ENCODE measurements at places on chromosomes 13 and 19.

DNA sequence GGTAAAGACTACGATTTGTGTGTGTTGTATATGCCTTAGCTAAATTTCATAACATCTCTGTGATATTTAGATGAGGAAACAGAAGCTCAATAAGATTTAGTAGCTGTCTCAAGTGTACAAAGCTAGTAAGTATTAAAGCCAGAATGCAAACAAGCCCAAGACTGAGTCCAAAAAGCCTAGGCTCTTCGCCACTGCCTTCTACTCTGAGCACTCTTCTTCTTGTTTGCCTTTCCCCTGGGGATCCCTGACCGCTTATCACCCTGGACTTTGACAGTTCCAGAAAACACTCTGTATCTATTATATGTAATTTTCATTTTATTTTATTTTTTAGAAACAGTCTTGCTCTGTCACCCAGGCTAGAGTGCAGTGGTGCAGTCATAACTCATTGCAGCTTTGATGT is 5.8 kb downstream of the TM9SF2 start:
- DNase-seq: no peak

DNA sequence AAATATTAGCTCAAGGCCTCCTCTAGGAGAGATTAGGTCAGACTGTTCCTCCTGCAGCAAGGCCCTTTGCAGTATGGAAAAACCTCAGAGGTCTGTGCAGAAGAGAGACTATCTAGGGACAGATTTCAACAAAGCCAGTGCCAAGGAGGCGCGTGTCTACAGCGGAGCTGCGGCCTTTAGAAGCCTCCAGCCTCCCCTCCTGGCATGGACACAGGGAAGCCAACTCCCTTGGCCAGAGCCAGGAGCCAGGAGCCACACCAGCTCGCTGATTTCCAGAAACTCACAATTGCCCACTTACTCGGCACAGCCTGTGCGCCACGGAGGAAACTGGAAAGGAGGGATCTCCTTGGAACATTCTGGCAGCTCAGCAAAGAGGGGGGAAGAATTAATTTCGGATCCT is 63.4 kb downstream of the INSR start:
- DNase-seq: no peak

DNA sequence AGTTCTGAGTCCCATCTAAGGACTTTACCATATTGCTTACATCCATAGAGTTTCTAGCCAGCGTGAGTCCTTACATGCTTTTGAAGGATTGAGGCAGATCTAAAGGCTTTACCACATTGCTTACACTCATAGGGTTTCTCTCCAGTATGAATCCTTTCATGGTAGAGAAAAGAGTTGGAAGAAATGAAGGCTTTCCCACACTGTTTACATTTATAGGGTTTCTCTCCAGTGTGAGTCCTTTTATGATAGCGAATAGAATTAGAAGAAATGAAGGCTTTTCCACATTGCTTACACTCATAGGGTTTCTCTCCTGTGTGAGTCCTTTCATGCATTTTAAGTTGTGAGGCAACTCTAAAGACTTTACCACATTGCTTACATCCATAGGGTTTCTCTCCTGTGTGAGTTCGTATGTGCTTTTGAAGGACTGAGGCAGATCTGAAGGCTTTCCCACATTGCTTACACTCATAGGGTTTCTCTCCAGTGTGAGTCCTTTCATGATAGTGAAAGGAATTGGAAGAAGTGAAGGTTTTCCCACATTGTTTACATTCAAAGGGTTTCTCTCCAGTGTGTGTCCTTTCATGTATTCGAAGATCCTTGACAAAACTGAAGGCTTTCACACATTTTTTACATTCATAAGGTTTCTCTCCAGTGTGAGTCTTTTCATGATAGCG is 8.4 kb upstream of the ZNF433 start:
- DNase-seq: no peak

DNA sequence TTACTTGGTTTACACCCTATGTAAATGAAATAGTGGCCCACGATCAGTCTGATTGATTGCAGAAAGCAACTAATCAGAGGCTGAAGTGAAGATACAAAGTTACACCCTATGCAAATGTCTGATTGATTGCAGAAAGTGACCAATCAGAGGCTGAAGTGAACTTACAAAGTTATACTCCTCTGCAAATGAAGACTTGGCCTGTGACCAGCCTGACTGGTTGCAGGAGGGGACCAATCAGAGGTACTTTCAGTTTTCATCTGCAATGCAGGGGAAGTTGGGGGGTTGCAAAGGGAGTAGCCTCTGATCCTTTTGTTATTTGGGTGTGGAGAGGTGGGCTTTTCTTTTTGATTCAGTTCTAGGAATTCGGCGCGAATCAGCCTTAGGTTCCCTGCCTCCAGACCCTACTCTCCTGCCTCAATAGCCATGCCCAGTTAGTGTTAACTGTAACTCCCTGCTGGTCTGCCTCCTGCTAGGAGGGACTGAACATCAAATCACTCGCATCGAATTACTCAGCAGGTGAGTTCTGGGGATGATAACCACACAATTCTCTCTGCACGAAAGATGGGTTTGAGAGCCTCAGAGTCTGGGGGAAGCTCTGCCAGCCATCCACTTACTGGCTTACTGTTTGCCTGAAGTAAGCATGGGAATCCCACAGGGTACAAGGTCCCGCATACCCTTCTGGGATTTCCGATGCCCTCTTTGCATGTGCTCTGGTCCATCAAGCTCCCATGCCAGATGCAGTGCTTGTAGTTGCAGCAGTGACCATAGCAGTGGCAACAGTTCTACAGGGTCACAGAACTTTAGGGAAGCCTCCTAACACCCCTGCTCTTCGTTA is 7.5 kb downstream of the ARL11 start:
- DNase-seq: no peak

GRCh38 chr13:100461309-100462030 is 127.1 kb downstream of the GGACT start:
- DNase-seq: no peak

DNA sequence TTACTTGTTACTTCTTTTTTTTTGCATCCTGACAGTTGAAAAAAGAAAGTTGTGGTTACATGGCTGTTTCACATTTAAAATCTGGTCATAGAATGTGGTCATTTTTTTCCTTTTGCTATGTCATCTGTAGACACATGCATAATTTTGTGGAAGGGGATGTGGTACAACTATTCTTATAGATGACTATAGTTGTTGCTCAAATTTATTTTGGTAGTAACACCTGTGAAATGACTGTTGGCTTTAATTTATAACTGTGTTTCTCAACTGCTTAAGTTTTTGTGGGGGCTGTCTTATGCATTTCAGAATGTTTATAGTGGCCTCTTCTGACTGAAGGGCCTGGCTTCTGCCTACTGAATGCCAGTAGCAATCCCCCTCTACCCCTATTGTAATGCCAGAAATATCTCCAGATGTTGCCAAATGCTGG is 130.5 kb downstream of the PAN3 start:
- DNase-seq: no peak

GRCh38 chr13:110559429-110559943 is 2.0 kb downstream of the RAB20 start:
- no peak for DNase-seq

DNA sequence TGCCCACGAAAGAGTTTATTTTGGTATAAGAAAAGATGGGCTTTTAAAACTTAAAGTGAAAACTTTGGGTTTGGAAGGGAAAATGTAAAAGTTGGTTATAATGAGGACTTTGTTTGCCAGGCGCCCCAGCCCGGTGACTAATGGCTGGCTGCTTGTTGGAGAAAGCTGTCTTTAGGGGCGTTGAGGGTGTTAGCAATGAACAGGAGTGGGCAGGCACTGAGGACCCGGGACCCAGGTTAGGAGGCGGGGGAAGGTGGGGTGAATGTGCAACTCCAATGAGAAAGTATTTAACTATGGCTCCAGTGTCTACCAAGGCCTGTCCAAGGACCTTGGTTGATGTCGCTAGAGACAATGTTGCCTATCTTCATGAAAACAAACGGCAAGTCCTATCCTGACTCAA is 118.6 kb downstream of the ZNF536 start:
- no peak for DNase-seq

DNA sequence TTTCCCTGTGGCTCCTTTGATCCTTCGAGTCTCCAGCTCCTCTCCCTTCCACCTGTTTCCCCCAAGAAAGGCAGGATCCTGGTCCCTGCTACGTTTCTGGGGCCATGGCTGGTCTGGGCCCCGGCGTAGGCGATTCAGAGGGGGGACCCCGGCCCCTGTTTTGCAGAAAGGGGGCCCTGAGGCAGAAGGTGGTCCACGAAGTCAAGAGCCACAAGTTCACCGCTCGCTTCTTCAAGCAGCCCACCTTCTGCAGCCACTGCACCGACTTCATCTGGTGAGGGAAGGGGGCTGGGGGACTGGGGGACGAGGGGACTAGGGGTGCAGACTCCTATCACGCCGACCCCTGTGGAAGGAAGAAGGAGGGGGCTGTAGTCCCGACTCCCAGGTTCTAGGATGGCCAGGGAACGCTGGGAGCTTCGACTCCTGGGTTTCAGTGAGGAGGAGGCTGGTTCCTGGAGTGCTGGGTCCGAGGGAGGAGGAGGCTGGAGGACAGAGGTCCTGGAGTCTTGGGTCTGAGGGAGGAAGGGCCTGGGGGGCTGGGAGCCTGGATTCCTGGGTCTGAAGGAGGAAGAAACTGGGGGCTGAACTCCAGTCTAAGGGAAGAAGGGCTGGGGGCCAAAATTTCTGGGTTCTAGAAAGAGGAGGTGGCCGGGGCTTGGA is 524 bp downstream of the PRKCG start:
- DNase-seq: no peak

DNA sequence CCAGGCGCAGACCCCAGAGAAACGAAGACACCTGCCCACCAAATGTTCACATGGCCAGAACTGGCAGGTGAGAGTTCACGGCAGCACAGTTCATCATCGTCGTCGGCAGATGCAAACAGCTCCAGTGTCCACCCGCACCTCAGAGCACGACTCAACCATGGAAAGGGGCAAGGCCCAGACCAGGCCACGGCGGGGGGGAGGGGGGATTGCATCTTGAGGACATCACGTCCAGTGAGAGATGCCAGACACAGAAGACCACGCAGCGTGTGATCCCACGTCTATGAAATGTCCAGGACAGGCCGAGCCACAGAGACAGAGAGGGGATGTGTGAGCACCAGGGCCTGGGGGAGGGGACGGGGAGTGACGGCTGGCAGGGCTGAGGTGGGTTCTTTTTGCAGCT is 7.3 kb downstream of the RNF126 start:
- DNase-seq: no peak

DNA sequence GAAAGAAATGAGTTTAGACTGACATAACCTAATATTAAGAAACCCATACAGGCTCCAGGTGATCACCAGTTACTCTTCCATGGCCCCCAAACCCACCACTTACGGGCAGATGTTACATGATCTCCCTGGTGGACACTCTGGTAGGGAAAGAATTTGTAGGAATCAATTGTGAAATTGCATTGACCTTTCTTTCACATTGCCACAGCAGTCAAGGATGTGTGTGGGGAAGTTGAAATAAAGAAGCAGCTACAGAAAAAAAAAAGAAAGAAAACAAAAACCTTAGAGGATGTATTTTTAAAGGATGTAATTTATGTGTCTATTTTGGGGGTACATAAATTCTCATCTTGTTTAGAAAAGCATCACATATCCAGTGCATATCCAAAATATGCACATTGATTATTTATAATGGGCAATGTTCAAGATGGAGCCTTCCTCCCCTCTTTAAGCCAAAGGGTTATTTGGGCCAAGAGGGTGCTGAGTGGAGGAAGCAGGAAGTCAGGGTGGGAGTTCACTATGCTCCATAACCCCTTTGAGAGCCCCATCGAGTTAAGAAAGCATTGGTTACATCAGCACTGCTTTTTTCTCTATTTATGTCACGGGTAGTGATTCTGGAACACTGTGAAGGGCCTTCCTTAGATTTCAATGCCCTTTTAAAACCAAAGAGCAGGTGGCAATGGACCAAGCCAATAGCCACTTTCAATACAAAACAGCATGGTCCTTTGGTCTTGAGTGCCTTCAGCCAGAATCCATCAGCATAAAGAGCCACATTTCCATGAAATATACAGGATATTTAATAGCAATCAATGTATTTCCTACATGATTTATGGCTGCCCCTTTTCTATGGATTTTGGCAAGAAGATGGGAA is 169.6 kb downstream of the LACC1 start:
- no peak for DNase-seq

DNA sequence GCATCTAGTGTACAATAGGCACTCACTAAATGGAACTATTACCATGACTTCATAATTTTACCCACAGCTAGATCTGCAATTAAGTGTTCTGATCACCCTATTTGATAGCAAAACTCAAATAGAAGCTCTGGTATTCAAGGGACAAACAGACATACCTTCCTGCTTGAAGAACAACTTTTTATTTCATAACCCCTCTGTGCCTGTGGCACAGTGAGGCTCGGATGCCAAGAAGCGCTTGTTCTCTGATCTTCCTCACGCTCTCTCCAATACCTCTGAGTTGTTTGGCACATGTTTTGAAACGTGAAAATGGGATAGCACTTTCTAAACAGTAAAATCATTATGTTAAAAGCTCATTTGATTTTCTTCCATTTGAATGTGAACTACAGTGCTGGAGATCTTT is 232.0 kb downstream of the KLF5 start:
- DNase-seq: no peak

GRCh38 chr19:17807731-17808316 is 12.9 kb downstream of the B3GNT3 start:
- DNase-seq: no peak

DNA sequence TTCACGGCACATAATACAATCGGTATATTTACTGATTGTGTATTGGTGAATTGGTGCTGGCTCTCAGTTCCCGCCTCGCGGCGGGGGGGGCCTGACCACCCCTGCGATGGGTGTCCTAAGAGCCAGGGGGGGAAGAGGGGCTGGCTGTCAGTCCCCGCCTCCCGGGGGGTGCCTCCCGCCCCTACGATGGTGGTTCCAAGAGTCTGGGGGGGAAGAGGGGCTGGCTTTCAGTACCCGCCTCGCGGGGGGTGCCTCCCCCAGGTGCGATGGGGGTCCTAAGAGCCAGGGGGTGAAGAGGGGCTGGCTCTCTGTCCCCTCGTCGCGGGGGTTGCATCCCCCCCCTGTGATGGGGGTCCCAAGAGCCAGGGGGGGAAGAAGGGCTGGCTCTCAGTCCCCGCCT is 2321.8 kb upstream of the PCDH20 start:
- no peak for DNase-seq

DNA sequence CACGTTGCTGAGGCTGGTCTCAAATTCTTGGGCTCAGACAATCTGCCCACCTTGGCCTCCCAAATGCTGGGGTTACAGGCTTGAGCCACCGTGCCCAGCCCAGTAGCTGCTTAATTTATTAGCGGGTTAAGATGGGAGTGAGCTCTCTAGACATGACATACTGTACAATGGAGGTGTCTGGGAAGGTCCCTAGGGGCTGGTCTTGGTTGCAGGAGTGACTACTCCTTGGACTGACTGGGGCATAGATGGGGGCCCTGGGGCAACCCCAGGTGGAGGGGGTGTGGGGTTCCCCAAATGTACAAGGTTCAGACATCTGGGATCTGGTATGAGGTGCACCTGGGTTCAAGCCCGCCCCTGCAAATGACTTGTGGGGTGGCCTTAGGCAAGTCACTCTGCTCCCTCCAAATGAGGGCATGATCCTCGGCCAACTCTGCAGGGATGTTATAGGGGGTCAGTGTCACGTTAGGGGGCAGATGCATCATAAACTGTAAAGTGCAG is 12.8 kb downstream of the CIB3 start:
- DNase-seq: no peak

- no peak for DNase-seq
Observed at GRCh38 chr19:54418030-54418929, 3.0 kb downstream of the TTYH1 start.
